ENCODE measurements at places on chromosomes 3 and 15.
A peak's percentile ranks its signal among the peaks of the same experiment; 100 is the strongest.

GRCh38 chr3:147630921-147631415 is 221.8 kb downstream of the ZIC1 start:
- no peak for DNase-seq

GRCh38 chr3:56725175-56725574 is 42.1 kb upstream of the TASOR start:
- DNase-seq, result peak; percentile 72

DNA sequence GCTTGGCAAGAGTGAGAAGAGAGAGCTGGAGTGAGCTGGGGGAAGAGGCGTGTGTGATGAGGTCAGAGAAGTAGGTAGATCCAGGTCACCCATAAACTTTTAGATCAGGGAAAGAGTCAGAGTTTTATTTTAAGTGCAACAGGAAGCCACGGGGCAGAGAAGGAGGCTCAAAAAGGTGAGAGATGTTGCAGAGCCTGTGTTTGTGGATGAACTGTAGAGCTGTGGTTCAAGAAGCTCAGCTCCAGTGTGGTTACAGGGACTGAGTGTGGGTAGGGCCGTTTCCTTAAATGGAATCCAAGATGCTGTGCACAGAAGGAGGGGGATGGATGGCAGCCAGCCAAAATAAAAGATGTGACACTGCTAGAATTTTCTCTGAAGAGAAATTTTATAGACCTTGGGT is 337.2 kb downstream of the SATB1 start:
- DNase-seq, result no peak

DNA sequence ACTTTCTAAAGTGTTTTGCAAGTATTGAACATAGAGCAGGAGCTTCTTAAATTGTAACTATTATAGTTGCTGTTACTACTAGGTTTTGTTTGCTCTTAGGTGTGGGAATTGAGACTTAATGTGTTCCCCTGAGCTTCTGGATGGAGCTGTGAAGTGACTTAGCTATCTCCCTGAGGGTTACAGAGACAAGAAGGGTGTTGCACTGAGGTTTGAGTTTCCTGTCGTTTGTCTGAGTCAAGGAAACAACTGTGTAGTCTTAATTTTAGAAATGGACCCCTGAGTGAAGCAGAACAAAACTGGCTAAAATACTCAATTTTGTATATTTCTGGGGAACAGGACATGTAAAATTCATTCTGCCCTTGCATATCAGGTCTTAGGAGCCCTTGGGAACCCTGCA is 20.4 kb downstream of the TTC21A start:
- no peak for DNase-seq

DNA sequence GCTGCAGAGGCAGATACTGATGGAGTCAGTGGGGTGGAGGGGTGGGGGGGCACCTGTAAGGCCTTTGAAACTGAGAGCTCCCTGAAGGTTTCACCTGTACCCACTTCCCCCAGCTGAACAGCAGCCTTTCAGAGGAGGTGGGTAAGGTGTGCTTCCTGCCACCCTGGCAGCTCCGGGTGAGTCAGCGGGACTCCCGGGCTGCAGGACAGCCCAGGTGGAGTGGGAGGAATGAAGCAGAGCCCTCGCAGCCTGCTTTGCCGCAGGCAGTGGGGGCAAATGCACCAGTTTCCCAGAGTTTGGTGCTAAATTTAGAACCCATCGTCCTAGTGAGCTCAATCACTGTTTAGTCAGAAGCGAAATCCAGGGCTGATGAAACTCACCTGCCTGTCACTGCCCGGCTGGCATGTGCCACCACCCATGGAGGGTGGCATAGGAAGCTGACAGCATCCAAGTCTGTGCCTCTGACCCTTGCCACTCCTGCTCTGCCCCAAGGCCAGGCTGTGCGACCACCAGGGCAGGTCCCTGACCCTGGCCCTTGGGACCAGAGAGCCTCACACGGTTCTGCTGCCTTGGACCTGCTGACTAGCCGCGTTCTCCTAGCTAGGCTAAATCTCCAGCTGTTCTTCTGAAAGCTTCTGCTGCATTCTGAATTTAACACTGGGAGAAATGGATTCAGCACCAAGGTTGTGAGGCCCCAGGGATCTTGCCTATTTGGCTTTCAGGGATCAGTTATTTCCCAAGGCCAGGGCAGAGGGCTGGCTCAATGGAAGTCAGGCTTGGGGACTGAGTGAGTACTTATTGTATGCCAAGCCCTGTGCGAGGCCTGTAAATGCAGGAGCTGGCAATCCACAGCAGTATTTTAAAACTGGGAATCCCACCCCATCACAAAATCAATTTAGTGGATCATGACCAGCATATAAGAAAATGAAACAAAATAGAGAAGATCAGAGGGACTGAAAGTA is 67.3 kb upstream of the RASGRF1 start:
- no peak for DNase-seq

GRCh38 chr15:52528564-52529340 is at the start of gene MYO5A:
MYO5A (minus strand) TSS chr15:52528880; CDS start chr15:52528806, 74 bp downstream.
- peak; percentile 87 for DNase-seq

DNA sequence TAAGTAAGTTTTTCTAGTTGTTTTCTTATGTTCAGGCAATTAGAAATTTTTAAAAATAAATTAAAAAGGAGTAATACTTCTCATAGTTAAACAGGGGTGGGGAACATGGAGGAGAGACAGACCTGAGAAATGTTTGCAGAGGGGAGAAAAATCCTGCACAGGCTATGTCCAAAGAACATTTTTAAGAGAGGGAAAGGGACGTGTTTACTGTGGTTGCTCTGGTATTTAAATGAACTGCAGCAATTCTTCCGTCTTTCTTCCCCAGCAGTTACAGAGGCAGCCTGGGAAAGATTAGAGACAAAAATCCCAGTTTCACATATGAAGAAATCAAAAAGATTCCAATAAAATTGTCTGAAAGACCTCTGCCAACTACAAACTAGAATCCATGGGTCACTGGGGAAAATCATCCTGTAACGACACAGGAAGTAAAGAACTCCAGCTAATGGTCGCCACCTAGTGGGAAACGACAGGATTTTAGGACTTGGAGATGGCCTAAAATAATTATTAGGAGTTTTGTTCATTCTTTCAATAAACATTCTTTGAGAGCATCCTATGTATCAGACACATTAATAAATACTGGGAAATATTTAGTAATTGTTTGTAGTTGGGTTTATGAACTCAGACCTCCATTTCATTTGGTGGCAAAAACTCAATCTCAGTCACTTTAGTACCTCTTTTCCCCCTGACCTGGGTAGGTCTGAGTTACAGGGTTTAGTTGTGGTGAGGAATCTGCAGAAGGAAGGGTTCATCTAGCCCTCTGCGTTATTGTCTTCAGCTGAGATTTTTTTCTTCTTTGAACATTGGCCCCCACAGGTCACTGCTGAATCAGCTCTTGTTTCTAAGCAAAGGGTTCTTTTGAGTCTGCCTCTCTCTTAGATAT is 69.9 kb upstream of the GOLIM4 start:
- peak; percentile 66 for DNase-seq

DNA sequence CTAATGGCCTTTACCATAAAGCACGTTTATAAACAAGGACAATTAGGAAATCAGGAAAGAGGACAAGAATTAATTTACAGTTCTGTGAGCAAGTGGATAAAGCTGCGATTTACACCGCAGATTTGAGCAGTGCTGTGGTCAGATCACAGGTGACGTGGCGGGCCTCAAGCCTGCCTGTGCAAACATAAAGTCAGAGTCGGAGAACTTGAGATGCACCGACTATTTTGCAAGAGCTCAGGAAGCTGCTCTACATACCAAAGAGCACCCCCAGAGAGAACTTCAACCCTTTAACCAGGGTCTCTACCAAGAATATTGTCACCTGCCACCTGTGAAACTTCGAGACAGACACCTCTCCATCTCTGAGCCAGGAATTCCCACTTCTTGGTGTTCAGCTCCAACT is 35.7 kb downstream of the MECOM start:
- no peak for DNase-seq

- DNase-seq, result peak; percentile 42
These were observed 34.4 kb downstream of the PAQR9 start for GRCh38 chr3:142929109-142929508.

- no peak for DNase-seq
These were observed 58.2 kb upstream of the ARRDC4 start for GRCh38 chr15:97902140-97902780.

- no peak for DNase-seq
These were observed 287.5 kb downstream of the PTPRG start for GRCh38 chr3:61848885-61849284.

- no peak for DNase-seq
These were observed 2.1 kb upstream of the RAP2B start for GRCh38 chr3:153159771-153160397.

DNA sequence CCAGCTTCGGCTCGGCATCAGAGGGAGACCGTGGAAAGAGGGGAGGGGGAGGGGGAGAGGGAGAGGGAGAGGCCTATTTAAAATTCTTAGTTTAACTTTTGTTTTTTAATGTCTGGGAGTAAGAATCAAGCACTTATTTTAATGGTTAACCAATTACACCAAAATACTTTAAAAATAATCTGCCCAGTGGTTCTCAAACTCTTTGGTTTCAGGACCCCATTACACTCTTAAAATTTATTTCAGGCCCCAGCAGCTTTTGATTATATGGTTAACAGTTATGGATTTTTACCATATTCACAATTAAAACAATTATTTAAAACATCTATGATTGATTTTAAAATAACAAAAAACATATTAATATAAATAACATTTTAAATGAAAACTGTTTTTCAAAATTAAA is 44.5 kb downstream of the NKIRAS1 start:
- no peak for DNase-seq

- DNase-seq, result no peak
These were observed 335.7 kb upstream of the PPP2R3A start for GRCh38 chr3:135629701-135630408.

DNA sequence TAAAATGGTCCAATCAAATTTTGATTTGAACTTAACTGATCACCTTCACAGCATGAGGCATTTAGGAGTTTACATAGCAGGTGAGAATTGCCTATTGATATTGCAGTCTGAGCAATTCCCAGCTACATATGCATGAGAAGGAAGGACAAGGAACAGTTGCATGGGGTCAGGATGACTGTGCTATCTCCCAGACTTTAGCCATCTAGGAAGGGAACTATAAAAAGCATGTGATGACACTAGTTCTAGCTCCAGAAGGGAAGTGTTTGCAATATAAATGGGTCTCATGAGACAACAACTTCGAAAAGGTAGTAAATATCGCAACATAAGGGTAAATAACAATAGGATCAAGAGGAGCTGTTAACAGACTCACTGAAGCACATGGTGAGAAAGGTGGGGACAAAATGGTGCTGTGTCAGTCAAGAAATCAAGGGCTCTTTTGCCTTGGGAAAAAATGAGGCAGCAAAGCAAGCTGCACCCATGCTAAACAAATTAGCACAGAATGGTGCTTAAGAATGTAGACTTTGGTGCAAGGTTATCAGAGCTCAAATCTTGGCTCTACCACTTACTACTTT is 90.4 kb upstream of the SLC2A2 start:
- no peak for DNase-seq

DNA sequence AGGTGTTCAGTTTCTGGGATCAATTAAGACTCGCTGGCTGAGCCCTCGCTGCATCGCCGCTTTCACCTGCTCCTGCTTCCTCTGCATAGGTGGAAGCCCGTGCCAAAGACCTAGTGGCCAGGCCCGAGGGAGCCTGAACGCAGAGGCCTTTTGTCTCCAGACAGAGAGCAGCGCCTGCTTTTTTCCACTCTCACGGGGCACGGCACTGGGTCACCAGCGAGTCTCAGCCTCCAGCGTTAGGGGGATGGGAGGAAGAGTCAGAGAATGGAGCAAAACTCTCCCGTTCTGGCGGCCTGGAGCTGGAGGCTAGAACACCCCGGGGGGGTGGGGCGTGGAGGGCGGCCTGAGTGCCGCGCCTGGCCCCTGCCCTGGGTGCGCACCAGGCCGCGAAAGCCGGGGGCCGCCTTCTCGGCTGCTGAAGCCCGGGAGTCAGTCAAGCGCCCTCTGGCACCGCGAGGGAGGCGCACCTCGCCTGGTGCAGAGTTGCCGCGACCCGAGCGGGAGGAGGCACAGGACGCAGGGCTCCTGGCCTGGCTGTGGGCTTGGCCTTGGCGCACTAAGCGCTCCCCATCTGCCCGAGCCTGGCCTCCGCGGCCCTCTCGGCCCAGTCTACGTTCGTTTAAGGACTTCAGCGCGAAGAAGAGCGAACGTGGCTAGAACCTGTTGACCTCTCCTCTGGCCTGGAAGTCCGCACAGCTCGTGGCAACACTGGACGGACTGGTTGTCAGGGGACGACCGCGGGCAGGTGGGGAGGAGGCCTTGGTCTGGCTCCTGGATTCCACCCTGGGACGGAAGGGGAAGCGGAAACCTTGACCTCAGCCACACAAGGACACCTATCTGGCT is 21.5 kb downstream of the NR2F2 start:
- no peak for DNase-seq

DNA sequence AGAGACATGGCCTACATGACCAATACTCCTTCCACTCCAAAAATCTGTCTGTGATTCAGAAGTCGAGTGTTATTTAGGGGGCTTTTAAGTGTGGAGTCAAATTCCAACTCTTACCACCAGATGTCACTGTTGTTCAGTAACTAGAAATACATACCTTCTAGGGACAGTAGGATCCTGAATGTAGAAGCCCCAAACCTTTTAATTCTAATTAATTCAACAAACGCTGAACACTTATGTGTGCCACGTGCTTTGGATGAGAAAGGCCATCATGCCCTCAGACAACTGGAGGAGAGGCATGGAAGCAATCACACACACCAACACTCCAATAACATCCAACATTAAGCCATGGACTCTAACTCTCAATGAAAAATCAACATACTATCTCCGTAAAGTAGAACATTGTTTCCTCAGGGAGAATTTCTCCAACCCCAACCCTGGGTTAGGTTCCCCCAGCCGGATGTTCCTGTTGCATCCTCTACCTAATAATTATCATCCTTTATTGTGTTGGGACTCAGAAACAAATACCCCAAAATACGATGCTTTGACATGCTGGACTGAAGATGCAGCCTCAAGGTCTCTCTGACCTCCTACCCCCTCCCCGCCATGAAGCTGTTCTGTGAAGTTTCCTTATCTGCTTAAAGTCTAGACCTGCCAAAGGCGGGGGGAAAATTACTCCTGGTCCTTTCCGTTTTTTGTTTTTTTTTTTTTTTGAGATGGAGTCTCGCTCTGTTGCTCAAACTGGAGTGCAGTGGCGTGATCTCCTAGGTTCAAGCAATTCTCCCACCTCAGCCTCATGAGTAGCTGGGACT is 8.0 kb upstream of the CCDC13 start:
- DNase-seq, result peak; percentile 60

GRCh38 chr3:65752636-65753035 is 286.1 kb downstream of the MAGI1 start:
- no peak for DNase-seq

DNA sequence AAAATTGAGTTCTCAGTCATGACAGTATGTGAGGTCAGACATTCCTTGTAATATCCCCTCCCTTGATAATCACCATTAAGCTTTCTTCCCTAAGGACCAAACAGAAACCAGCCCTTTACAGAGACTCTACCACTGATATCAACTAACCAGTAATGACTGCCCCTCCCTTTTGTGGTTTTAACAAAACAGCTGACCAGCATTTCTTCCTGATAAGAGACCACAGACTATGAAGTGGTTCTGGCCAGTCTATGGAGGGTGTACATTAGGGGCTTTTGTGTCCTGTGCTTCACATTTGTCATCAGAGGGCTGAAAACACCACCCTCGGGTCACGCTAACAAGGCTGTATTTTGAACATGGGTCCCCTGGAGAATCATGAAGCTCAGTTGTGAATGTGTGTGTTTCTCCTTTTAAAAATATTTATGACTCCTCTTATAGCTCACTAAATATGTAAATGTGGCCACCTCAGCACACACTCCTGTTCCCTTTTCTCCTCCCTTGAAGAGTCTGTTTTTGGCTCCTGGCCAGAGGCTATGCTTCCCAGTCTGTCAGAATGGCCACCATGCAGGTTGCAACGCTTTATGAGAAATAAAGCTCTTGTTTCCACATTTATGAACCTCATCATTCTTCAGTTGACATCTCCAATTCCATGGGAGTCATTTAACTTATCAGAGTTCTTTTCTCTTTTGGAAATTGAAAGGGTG is 239.3 kb downstream of the CPNE4 start:
- no peak for DNase-seq
